Foreskin melanocyte (primary cell): ENCODE measurements at places on chromosomes 5 and 9.

GRCh38 chr5:14593326-14594021 is 11.9 kb downstream of the OTULINL start:
- no peak for DNase-seq

- DNase-seq = no peak
These were observed 92.3 kb upstream of the PTGER4 start for GRCh38 chr5:40587376-40587775.

DNA sequence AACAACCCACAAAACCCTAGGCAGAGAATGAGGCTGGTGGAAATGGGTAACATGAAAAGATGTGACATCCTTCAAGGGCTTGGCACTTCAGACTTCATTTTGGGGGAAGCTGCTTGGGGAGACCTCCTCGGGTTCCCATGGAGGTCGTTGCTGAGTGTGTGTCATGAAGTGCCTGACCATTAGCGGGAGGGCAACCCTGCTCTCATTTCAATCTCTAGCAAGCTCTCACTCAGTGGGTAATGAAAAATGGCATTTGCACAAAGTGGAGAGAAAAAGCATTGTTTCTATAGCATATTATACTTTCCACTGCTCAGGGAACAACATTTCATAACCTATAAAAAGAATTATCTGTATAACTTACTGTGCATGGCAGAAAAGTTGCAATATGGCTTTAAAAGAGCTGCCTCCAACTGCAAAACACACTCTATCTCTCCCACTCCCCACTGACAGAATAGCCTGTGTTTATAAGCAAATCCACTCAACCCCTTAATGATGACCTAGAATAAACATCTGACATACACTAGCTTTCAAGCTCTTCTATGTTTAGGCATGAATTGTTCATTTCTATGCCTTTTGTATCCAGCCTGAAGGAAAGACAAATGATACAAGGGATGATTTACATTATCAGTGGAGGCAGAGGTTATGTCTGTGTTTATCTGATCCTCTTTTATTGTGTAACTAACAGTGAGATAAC is 357.2 kb downstream of the ZSWIM6 start:
- no peak for DNase-seq

GRCh38 chr9:110217656-110218099 is 9.7 kb upstream of the C9orf152 start:
- DNase-seq = peak; percentile 35
